Breast epithelium (tissue), 4 donors: ENCODE measurements at places on chromosomes 4 and X. TPM values are rescaled to one million over a fixed set of nuclear protein-coding genes. Genes with fewer than 3 reads are reported as not detected.

The P2RY10 gene
- total RNA-seq = 0.80 TPM

The REPS2 gene
- 9.6 TPM for total RNA-seq

The NUDT10 gene
- 1.6 TPM for total RNA-seq

The ARHGAP10 gene
- 62.6 TPM for total RNA-seq
